ENCODE measurements at places on chromosomes 2 and 18.

DNA sequence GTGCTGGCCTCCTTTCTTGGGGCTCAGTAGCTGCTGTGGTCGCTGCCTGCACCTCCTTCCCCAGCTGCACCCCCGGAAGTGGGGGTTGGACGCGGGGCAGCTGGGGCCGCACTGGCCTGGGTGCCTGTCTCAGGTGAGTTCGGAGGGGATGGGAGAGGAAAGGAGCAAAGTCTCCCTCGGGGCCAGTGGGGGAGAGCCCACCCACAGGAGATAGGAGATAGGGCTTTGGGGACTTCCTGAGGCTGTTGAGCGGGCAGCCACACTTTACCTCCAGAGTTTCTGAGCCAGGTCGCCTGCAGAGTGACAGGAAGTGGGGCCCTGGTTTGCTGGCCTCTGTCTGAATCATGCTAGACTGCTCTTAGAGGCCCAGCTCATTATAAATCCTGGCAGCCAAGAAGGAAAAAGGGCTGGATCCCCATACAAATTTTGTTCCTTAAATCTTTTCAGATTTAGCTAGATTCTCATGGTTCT is 8.1 kb downstream of the MBP start:
- peak; percentile 74 for DNase-seq

GRCh38 chr2:98757904-98758421 is 27.0 kb upstream of the MGAT4A start:
- DNase-seq, result peak; percentile 98

GRCh38 chr2:65388051-65388531 is 44.3 kb downstream of the SPRED2 start:
- no peak for DNase-seq

DNA sequence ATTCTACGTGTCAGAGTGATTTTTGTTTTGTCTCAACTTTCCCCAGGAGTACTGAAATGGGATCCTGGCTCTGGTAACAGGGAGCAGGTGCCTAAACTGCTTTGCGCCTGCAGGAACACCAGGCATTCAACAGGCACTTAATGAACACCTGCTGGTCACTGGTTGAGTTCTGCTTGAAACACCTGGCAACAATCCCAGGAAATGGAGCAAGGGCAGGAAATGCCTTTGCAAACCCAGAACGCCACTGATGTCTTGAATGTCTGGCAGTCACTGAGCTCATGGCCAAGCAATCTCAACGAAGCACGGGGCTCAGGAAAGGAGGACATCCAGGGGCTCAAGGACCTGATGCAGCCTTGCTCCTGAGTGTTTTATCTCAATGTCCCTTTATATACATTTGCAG is 360.0 kb upstream of the RAB6C start:
- no peak for DNase-seq

DNA sequence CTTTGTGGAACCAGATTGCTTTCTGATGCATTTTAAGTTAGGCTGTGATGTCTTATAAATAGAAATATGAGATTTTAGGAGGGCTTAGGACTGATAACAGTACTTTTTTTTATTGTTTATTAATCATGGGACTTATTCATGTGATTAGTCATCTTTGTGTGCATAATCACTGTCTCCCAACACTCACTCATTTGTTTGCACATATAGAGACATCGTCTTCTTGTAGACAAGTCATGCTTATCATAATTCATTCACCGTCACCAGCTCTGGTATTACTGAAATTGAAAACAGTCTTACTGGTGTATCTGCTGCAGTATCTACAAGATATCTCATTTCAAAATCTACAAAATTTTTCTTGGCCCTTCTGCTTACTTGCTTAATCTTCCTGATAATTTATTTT is 45.8 kb downstream of the WDR7 start:
- no peak for DNase-seq

DNA sequence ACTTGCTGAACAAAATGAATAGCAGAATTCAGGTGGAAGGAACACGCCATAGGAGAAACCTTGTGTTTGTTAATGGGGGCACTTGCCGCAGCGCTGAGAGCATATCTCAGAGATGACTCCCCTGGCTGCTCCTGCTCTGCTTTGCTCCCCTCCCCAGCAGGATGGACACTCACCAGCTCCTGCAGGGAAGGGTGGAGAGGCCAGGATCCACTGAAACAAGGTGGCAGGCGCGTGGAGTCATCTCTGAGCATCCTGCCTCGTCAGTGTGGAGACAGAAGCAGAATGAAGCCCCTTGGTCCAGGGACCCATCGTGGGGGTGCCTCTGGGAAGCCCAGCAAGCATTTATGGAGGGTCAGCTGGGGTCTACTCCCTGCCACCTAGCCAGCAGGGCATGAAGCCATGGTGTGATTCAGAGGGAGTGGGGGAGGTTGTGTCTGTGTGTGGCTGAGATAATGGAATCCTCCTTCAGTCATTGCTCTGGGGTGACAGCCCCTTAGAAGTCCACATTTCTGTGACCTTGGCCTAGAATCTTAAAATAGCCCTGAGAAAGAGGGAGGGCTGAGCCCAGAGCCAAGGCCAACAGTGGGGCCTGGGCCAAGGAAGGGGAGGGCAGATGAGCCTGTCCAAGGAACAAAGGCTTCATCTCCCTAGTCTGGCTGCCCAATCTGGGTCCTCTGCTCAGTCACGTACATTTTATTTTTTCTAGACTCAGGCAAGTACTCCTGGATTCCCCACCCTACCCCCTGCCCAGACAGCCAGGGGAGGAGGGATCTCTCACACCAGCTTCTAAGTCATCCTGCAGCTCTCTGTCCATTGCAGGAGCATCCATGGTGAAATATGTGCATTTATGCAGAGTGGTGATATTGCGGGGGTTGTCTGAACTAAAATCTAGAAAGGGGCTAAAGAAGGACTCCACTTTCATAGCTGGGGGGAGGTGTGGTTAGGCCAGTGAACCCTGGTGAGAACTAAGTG is 215.4 kb downstream of the ZBTB7C start:
- no peak for DNase-seq

- DNase-seq, result no peak
These were observed 20.2 kb downstream of the GREB1L start for GRCh38 chr18:21262244-21262643.

GRCh38 chr2:43576981-43577892 is 18.6 kb downstream of the THADA start:
- peak; percentile 76 for DNase-seq

- no peak for DNase-seq
These were observed 464.8 kb upstream of the DDX18 start for GRCh38 chr2:117349687-117350086.

DNA sequence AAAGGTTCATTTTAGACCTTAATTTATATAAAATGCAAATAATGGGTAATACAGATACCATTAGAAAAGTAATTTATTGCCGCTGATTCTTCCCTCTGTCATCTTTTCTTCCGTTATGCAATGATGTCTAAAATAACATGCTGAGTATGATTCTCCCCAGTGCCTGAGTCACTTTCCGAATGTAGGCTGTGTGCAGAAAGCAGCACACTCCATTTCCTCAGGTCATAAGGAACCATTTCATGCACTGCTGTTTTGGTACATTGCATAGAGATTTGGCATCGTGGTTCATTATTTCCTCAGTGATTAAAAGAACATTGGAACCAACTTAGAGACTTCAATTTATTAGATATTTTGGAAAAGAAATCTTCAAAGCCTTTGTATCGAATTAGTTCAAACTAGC is 173.5 kb downstream of the CDH2 start:
- no peak for DNase-seq

DNA sequence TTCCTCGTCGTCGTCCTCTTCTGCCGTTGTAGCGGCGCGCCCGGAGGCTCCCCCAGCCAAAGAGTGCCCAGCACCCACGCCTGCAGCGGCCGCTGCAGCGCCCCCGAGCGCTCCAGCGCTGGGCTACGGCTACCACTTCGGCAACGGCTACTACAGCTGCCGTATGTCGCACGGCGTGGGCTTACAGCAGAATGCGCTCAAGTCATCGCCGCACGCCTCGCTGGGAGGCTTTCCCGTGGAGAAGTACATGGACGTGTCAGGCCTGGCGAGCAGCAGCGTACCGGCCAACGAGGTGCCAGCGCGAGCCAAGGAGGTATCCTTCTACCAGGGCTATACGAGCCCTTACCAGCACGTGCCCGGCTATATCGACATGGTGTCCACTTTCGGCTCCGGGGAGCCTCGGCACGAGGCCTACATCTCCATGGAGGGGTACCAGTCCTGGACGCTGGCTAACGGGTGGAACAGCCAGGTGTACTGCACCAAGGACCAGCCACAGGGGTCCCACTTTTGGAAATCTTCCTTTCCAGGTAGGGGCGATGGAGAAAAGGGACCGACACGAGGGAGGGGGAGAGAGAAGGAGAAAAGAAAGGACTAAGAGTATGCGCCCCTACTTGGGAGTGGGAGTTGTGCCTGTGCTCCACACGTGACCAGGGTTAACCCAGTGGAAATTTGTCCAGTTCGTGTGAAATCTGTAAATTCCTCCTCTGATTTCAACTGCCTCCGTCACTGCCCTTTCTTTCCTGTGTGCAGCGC is 800 bp downstream of the HOXD13 start:
- DNase-seq, result peak; percentile 39

DNA sequence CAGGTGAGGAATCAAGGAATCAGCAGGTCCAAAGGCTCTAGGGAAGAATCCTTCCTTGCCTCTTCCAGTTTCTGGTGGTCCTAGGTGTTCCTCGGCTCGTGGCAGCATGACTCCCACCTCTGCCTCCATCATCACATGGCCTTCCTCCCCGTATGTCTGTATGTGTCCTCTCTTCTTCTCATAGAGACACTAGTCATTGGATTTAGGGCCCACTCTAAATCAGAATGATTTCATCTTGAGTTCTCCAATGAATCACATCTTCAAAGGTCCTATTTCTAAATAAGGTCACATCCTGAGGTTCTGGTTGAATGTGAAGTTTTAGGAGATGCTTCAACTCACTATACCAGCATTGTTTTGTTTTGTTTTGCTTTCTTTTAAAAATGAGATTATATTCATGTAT is 11.1 kb upstream of the AGFG1 start:
- DNase-seq, result no peak

GRCh38 chr2:226475650-226476049 is 324.0 kb downstream of the IRS1 start:
- DNase-seq, result no peak

GRCh38 chr18:9814431-9814830 is 71.3 kb upstream of the TXNDC2 start:
- no peak for DNase-seq

DNA sequence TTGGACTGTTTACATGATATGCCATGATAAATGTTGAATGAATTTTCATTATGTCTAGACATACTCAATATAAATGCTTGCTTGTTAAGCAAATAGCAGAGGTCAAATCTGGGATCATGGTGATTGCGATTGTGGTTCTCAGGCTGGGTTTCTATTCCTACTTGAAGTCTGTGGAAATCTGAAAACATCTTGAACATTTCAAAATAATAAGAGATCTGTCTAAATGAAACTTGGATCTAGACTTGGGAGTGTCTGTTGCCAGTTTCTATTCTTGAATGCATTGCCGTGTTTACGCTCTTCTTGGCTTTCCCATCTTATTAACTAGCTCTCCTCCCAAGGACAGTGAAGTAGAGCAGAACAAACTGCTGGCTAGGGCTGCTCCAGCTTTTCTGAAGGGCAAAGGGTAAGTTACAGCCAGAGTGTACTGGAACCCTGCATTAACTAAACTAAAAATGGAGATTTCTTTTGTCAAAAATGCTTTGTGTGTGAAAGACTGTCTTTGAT is 127.7 kb downstream of the DTNA start:
- DNase-seq, result no peak

DNA sequence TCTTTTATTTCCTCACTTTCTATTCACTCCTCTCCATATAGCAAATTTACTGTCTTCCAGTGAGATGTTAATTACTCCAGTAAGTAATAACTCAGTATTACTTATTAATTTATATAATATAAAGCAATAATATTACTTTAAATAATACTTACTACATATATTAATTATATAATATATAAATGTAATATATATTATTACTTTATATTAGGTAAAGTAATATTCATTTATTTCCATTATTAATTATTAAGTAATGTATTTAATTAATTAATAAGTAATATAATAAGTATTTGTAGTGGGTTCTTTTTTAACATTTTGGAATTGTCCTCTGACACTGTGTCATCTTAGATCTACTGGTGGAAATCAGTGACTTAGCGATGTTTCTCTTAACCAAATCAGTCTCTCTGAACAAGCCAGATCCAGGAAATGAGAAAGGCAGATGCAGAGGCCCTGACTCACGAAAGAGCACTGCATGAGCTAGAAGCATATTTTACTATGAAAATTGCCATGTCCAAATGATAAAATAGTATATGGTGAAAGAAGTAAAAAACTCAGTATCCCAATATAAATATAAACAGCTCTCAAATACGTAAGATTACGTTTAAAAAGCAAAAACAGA is 115.9 kb downstream of the DSEL start:
- DNase-seq, result no peak

GRCh38 chr2:215621381-215621780 is 185.5 kb upstream of the FN1 start:
- no peak for DNase-seq

DNA sequence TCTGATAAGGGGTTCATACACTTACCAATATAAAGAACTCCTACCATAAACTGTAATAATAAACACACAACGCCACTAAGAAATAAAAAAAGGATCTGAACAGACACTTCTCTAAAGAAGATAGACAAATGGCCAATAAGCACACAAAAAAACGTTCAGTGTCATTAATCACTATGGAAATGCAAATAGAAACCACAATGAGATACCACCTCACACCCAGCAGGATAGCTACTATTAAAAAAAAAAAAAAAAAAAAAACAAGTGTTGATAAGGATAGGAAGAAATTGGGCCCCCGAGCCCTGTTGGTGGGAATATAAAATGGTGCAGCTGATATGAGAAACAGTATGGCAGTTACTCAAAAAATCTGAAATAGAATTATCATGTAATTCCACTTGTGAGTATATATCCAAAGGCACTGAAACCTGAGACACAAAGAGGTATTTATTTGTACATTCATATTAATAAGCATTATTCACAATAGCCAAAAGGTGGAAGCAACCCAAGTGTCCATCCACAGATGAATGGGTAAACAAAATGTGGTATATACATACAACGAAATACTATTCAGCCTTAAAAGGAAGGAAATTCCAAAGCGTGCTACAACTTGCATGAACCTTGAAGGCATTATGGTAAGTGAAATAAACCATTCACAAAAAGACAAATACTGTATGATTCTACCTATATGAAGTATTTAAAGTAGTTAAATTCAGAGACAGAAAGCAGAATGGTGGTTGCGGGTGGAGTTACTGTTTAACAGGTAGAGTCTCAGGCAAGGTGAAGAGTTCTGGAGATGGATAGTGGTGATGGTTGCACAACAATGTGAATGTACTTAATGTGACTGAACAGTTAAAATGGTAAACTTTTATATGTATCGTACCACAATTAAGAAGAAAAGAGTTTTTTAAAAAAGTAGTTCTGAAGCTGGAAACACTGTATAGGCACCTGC is 17.9 kb downstream of the REV1 start:
- DNase-seq, result no peak
